ENCODE measurements at places on chromosomes 7 and 10.

- DNase-seq, result peak; percentile 87
These were observed 496 bp downstream of the ZNF511 start for GRCh38 chr10:133309100-133309719.

GRCh38 chr7:55690-56248 lies 136.6 kb upstream of the FAM20C start:
- no peak for DNase-seq

- no peak for DNase-seq
These were observed at the start of gene MUC3A for GRCh38 chr7:100949227-100949932. Gene MUC3A, plus strand, starts transcription at chr7:100949534. Its CDS starts 91 bp downstream, at chr7:100949625.

GRCh38 chr10:93478873-93479272 lies 3.3 kb downstream of the MYOF start:
- DNase-seq, result no peak

DNA sequence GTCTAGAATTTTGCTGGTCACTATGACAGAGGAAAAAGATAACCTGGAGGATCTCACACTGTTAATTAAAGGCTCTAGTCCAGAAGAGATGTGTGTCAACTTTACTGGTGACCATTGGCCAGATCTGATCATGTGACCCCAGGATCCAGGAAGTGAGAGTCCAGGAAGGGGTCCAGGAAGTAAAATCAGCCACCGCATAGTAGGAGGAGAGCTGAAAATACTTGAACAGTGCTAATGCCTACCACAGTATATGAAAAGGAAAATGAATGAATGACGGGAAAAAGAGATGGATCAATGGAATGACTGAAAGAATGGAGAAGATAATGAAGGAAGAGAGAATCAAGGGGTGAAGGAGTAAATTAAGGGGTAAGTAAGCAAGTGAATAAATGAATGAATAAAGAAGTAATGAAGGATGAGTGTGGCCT lies 415.3 kb downstream of the RPS24 start:
- no peak for DNase-seq

GRCh38 chr7:128883622-128884448 lies 21.2 kb downstream of the ATP6V1F start:
- peak; percentile 83 for DNase-seq

- no peak for DNase-seq
These were observed 337.9 kb downstream of the FGFR2 start for GRCh38 chr10:121260377-121260776.

DNA sequence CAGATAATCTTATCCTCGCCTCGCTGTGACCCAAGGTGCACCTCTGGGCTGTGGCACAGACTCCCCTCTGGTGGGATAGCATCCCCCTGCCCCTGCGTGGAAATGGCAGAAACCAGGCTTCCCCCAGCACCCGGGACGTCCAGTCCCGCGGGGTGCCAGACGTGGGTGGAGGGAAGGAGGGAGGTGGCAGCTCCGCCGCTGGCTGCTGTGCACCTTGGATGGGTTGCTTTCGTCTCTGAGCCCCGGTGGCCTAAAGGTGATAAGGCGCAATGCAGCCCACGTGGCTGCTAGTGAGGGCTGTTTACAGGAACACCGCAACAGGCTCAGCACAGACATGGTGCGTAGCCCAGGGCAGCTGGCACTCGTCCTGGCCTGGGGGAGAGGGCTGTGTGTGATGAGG lies 13.6 kb upstream of the PDGFA start:
- no peak for DNase-seq

DNA sequence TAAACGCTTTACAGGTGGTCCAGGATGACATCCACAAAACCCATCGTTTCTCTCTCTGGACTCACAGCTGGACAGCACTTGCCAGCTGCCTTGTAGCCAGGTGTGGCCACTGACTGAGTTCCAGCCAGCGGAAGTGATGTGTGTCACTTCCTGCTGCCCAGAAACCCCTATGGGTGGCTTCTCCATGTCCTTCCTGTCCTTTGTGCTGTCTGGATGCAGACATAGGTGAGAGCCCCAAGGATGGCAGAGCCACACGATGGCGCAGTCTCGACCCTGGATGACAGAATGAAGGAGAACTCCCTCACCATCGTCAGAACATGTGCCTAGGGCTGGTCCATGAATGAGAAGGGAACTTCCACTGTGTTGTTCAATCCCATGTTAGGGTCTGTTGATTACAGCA lies 22.1 kb downstream of the NMT2 start:
- no peak for DNase-seq

DNA sequence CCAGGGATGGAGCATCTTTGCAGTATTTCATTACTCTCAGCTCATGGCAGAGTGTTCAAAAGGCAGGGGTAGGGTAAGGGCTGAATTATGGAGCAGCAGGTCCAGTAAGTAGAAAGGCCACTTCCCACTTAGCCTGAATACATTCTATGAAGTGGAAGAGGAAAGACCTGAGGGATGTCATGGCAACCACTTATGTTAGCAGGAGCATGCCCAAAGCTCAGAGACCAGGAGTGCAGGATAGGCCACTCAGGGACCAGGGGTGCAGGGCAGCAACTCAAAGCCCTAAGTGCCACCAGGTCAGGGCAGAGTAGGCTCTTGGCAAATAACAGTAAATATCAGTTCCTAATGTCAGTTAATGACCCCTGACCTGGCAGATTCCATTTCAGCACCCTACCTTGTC lies 3.6 kb downstream of the SRI start:
- DNase-seq, result no peak

Data from stimulated activated CD4-positive, alpha-beta T cell treated with anti-CD3 and anti-CD28 coated beads, TNF-alpha, amount 100 ng/mL, for 48 hours (primary cell).